ENCODE measurements at places on chromosomes 2 and 18.

GRCh38 chr2:150601280-150602038 is 114.0 kb upstream of the RND3 start:
- no peak for DNase-seq

DNA sequence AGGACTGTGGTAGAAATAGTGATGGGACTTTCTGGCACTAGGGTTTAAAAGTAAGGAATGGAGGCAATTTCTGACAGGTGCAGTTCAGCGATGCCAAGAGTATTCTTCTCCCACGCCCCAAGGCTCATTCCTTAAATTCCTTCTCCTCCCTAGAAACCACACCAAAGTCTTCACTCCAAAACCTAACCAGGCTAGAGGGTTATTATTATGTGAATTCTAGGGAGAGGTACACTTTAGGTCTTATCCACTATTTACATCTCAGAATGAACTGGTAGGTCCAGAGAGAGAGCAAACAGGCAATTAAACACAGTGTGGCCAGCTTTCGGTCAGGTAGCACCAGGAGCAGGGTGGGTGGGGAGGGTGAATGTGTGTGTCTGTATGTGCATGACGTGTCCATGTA is 11.4 kb downstream of the IL1F10 start:
- DNase-seq: no peak

- DNase-seq: no peak
Observed at GRCh38 chr2:241248897-241249296, 60.4 kb downstream of the ANO7 start.

DNA sequence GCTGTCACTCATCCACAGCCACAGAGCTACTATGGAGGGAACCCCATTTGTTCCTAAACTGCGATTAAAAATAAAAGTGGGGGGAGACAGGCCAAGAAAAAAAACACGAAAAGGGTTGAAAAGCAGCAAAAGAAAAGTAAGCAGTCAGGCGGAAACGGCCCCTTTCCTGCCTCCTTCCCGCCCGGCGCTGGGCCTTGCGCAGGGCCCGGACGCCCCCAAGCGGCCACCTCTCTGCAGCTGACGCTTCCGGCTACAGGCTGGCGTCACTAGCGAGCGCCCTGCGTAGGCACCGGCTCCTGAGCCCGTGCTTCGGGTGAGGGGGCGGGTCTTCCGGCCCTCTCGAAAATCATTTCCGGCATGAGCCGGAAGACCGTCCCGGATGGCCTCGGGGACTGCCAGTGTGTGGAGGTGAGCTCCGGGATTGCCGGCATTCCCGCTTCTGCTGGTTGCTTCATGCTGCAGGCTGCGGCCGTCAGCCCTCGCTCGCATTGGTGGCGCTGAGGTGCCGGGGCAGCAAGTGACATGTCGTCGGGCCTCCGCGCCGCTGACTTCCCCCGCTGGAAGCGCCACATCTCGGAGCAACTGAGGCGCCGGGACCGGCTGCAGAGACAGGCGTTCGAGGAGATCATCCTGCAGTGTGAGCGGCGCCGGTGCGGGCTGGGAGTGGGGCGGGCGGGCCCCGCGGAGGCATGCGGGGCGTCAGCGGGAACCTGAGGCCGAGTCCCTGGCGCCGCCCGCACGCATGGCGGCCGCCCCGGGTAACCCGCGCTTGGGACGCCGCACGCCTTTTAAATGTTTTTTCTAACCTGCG is at the start of gene ATG16L1:
Gene ATG16L1 (plus strand): TSS at position 368 of the 811 bp plus-strand sequence. CDS start 155 bp downstream, at position 523.
- peak; percentile 96 for DNase-seq

- peak; percentile 33 for DNase-seq
Observed at GRCh38 chr2:240714747-240715725, 23.4 kb downstream of the AQP12A start.
